Bronchial smooth muscle cell (primary cell): ENCODE measurements at places on chromosomes 2 and 18. TPM values are rescaled to one million over a fixed set of nuclear protein-coding genes. Genes with fewer than 3 reads are reported as not detected.

Gene IL1A
- total RNA-seq: 0.09 and 0.32 TPM in 2 replicates

Gene SPIRE1
- 12.3 and 14.2 TPM in 2 replicates for total RNA-seq

Gene DOK6
- 3.2 and 9.0 TPM in 2 replicates for total RNA-seq

Gene GPC1
- total RNA-seq: 61.6 and 68.6 TPM in 2 replicates

Gene ARHGAP25
- 0.09 and 0.47 TPM in 2 replicates for total RNA-seq

Gene MAP3K19
- not detected in 2 replicates for total RNA-seq

Gene CAVIN2
- total RNA-seq: 9.7 and 25.4 TPM in 2 replicates

Gene ERFE
- total RNA-seq: 0.32 and 1.3 TPM in 2 replicates

Gene RIF1
- total RNA-seq: 20.0 and 21.9 TPM in 2 replicates

Gene TRIM43B
- not detected in 2 replicates for total RNA-seq

Gene PARD6G
- total RNA-seq: 1.6 and 2.0 TPM in 2 replicates

Gene KIF1A
- under 0.01 TPM in 1 of 2 replicates, not detected in the other for total RNA-seq

Gene MTCL1
- total RNA-seq: 32.9 and 46.7 TPM in 2 replicates

Gene CCDC74B
- total RNA-seq: 4.1 and 10.6 TPM in 2 replicates

Gene XRCC5
- 143 and 183 TPM in 2 replicates for total RNA-seq

Gene SPP2
- 0.16 TPM in 1 of 2 replicates, not detected in the other for total RNA-seq

Gene ARHGEF4
- total RNA-seq: 2.2 and 5.2 TPM in 2 replicates

Gene CFC1
- total RNA-seq: not detected in 2 replicates

Gene SERPINB13
- total RNA-seq: 0.16 TPM in 1 of 2 replicates, not detected in the other

Gene CXCR1
- not detected in 2 replicates for total RNA-seq

Gene ALPI
- not detected in 2 replicates for total RNA-seq

Gene DCTN1
- total RNA-seq: 239 and 256 TPM in 2 replicates

Gene SGPP2
- total RNA-seq: under 0.01 TPM in 1 of 2 replicates, not detected in the other

Gene MARS2
- 1.1 and 1.2 TPM in 2 replicates for total RNA-seq

Gene ZRANB3
- total RNA-seq: 6.3 and 6.9 TPM in 2 replicates

Gene UNC50
- total RNA-seq: 49.9 and 50.6 TPM in 2 replicates

Gene TMEM200C
- 0.16 and 0.43 TPM in 2 replicates for total RNA-seq

Gene GKN1
- not detected in 2 replicates for total RNA-seq

Gene ABCB11
- under 0.01 and 0.26 TPM in 2 replicates for total RNA-seq

Gene AFF3
- total RNA-seq: under 0.01 and 0.34 TPM in 2 replicates

Gene RAD51AP2
- not detected in 2 replicates for total RNA-seq

Gene ONECUT2
- under 0.01 TPM in 1 of 2 replicates, not detected in the other for total RNA-seq

Gene TMEM17
- total RNA-seq: 1.9 and 2.5 TPM in 2 replicates

Gene DSC2
- total RNA-seq: under 0.01 and 0.09 TPM in 2 replicates

Gene NOSTRIN
- total RNA-seq: 0.09 and 0.32 TPM in 2 replicates

Gene TWSG1
- 208 and 471 TPM in 2 replicates for total RNA-seq

Gene RAB17
- total RNA-seq: 0.17 and 0.47 TPM in 2 replicates

Gene DPYSL5
- not detected in 2 replicates for total RNA-seq

Gene SLC5A7
- total RNA-seq: not detected in 2 replicates

Gene MGAT4A
- under 0.01 TPM in 1 of 2 replicates, not detected in the other for total RNA-seq

Gene OTX1
- total RNA-seq: under 0.01 and 0.32 TPM in 2 replicates
